Mesothelial cell of epicardium (in vitro differentiated cells): ENCODE measurements at places on chromosomes 6 and 20.
A peak's percentile ranks its signal among the peaks of the same experiment; 100 is the strongest.

GRCh38 chr20:32132911-32133549 is 23.5 kb downstream of the TM9SF4 start:
- no peak for DNase-seq

DNA sequence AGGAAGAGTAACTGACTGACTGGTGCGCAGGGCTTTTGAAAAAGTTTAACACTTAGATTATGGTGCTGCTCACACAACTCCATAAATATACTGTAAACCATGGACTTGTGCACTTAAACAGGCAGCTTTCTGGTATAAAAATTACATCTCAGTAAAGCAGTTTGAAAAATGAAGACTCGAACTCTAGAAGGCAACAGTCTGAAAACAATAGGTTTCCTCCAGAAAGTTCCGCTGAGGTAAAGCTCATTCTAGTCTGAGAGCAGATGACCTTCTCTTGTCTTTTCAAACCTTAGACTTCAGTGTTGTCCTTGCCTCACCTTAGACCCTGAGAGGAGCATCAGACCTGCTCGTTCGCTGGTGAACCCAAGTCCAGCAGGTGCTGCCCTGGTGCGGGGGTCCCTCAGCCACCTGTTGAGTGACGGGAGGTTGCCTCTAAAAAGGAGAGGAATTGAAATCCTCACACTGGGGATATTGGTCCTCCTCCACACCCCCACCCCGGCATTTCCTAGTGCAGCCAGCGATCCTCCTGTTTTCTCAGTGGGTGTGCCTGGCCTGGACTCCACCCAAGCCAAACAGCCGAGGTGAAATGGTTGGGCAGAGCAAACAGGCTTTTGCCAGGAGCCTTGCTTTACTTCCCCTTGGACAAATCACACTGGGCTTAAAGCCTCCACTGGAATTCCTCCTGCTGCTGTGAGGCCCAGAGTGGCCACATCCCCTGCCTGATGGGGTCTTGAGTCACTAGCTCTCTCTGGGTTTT is 14.7 kb upstream of the PYGB start:
- DNase-seq = no peak

DNA sequence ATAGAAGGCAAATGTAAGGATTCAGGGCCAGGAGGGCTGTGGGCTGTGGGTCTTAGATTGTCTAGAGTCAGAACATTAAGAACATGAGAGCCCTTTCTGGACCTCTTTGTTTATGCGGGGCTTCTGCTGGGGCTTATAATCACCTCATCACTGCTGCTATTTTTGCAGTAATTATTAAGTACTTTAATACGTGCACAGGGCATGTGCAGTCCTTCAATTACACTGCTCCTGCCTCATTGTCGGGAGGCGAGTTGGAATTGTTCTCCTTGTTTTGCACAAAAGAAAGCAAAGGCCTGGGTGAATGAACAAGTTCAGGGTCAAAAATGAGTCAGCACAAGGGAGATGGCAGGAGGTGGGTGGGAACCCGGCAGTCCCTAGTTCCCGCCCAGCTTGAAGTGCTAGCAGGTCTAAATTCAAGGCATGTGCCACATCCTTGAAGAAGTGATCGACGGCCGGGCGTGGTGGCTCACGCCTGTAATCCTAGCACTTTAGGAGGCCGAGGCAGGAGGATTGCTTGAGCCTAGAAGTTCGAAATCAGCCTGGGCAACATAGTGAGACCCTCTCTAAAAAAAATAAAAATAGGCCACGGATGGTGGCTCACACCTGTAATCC is 34.4 kb upstream of the PTPN1 start:
- DNase-seq = no peak

DNA sequence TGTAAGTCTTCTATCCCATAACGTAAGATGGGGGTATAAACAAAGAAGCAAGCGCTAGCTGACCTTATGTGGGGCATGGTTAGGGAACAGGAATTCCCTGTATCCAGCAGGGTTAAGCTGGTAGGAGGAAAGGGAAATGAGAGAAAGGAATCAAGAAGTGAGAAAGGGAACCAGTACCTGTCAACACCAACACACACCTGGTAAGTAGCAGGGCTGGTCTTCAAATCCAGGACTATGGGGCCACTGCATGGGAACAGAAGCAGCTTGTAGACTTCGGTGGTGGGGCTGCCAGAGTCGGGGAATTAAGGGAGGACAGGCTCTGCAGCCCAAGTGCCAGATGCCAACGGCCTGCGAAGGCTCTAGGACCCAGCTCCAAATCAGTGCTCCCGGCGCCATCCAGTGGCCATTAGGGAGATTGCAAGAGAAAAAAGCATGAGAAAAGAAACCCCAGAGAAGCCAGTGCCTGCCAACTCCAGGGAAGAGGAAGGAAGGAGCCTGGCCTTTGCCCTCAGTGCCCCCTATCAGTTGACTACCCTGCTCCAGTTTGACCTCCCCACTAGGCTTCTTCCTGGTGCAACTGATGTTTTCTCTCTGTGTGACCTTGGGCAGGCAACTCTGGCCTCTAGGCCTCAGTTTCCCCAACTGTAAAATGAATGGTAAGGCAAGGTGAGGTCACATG is 15.8 kb upstream of the RBPJL start:
- DNase-seq = peak; percentile 82

GRCh38 chr6:31098449-31098938 is 13.9 kb downstream of the C6orf15 start:
- no peak for DNase-seq

DNA sequence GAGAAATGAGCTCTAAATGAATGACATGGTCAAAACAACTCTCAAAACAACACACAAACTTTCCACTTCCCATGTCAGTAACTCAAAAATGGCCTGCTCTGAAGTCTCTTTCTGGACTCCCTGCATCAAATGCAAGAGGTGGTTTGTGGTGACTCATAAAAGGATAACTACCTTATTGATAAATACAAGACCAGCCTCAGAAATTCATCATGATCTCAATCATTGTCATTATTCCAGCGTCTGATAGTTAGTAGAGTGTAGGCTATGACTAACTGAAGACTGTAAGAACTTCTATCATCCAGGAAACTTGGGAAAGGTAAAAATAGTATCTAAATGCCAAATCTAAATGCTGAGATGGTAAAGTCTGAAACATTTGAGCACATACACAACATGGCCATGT is 369.4 kb downstream of the BMP2 start:
- DNase-seq = no peak

GRCh38 chr20:13029687-13030375 is 21.1 kb downstream of the SPTLC3 start:
- no peak for DNase-seq

DNA sequence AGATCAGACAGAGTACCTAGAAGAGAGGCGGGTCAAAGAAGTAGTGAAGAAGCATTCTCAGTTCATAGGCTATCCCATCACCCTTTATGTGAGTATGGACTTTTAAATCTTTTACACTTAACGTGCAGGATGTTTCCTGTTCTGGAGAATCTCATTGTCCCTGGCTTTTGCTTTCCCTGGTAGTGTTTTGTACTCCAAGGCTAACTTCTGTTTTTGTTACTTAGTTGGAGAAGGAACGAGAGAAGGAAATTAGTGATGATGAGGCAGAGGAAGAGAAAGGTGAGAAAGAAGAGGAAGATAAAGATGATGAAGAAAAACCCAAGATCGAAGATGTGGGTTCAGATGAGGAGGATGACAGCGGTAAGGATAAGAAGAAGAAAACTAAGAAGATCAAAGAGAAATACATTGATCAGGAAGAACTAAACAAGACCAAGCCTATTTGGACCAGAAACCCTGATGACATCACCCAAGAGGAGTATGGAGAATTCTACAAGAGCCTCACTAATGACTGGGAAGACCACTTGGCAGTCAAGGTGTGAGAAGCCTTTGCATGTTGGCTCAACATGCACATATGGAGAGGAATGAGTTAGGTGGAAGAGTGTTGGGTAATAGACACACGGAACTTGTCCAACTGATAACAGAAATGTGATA is 3.3 kb downstream of the HSP90AB1 start:
- no peak for DNase-seq

- DNase-seq = no peak
These were observed 110.3 kb upstream of the BTBD3 start for GRCh38 chr20:11807054-11808048.

GRCh38 chr20:3930265-3931206 is 41.3 kb downstream of the PANK2 start:
- no peak for DNase-seq

DNA sequence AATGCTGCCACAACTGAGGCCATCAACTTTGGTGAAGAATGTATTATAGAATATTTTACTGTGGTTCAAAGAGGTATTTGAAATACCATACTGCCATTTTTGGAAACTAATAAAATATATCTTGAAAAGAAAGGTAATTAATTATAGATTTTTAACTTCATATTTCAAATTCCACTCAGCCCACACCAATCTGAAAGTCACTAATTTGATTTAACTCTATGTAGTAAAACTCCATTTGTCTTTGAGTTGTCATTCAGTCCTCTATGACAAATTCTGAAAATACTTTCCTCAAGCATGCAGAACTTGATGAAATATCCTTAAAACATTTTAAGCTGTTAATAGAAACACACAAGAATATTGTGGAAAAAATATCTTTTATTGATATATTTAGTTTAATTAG is 1196.7 kb upstream of the CITED2 start:
- DNase-seq = no peak

DNA sequence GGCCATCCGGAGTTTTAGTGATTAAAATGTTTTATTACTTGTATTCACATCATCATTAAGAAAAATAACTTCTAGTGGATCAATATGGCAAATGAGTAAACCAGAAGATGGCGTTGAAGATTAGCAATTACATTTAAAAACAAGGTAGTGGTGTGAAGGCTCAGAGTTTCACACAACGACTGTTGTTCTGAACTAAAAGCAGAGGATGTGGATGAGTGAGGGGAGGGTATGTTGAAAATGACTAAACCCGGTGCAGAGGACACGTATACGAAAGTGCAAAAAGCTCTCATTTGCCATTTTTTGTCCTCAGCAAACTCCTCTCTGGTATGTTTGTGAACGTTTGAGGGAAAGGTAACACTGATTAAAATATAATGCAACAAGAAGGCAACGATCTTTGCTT is 1.9 kb upstream of the IRF4 start:
- no peak for DNase-seq

DNA sequence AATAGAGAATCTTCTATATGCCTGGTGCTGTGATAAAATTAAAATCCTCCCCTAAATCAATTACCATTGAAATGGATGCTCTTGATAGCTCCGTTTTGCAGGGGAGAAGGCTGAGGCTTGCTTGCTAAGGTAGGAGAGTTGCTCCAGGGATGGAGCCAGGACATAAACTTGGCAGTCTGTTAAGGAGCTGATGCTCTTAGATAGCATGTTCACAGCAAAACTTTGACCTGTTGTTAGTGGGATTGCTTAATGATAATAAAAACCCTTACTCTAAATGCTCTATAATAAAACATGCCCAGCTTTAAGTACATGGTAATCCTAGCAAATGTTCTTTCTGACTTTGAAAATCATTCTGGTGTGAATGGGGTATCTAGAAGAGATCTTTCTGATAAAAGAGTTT is 228.4 kb upstream of the JAG1 start:
- no peak for DNase-seq

- DNase-seq = no peak
These were observed 29.1 kb upstream of the C20orf203 start for GRCh38 chr20:32702706-32703425.

- DNase-seq = peak; percentile 59
These were observed 471 bp downstream of the EZR start for GRCh38 chr6:158818581-158819212.

DNA sequence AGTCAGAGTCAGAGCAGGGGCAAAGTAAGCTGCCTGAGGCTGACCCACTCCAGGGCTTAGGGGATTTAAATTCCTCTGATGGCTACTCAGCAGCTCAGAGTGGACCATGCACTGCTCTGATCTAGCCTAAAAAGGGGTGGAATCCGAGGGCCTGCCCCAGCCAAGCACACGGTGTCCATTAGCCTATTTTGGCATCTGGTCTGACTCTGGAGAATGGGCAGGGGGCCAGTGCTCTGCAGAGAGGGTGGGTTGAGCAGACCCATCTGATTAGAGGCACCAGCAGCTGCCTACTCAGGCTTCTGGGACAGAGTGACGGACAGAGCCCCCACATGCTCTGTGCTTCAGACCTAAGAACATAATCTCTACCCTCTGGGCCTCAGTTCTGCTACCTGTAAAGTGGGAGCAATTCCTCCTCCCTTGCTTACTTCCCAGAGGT is 25.9 kb upstream of the TGM2 start:
- DNase-seq = no peak

- no peak for DNase-seq
These were observed 119.1 kb upstream of the SLC2A12 start for GRCh38 chr6:134171517-134171916.

DNA sequence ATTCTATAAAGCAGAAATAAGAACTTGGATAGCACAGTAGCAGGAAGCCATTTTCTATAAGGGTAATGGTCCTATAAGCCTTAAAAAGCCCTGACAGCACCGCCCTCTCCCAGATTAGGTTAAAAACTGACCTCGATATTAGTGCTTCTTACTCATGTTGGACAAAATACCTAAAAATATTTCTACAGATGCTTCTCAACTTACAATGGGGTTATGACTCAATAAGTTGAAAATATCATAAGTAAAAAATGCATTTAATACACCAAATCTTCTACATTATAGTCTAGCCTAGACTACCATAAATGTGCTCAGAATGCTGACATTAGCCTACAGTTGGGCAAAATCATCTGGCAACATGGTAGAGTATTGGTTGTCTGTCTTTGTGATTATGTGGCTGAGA is 70.3 kb downstream of the SESN1 start:
- no peak for DNase-seq

DNA sequence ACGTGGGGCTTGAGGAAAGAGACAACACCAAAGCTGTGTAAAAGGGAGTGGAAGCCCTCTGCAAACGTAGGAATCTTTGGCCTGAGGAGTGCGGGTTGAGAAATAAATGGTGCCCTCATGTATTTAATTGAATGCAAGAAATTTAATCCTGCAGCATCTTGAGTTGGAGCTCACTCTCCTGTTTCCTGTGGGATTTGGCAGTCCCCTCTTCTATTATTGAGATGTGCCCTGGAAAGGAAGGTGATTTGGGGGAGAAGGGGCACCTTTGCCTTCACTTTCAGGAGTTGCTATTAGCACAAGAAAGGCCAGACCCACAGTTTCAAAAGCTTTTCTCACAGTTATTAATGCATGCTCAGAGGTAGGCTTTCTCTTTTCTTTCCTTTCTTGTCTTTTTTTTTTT is 201.4 kb upstream of the HDDC2 start:
- DNase-seq = no peak

- no peak for DNase-seq
These were observed 245 bp downstream of the SRC start for GRCh38 chr20:37346236-37346534.

DNA sequence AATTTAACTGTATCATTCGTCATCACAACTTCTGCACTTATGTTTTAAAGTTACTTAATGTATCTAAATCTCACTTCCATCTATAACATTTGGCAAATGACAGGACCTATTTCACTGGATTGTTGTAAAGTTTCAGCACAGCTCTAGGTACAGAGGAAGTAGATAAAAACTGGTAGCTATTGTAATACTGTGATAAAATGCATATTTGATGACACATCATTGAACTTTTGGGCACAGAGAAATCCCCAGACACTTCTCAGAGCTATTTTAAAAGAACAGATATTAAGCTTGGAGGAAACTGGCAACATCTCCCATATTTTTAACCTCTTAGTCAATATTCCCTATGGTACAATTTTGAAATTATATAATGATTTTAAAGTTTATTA is 138.7 kb downstream of the RFPL4B start:
- no peak for DNase-seq
